ENCODE measurements at places on chromosomes 1 and 21.

DNA sequence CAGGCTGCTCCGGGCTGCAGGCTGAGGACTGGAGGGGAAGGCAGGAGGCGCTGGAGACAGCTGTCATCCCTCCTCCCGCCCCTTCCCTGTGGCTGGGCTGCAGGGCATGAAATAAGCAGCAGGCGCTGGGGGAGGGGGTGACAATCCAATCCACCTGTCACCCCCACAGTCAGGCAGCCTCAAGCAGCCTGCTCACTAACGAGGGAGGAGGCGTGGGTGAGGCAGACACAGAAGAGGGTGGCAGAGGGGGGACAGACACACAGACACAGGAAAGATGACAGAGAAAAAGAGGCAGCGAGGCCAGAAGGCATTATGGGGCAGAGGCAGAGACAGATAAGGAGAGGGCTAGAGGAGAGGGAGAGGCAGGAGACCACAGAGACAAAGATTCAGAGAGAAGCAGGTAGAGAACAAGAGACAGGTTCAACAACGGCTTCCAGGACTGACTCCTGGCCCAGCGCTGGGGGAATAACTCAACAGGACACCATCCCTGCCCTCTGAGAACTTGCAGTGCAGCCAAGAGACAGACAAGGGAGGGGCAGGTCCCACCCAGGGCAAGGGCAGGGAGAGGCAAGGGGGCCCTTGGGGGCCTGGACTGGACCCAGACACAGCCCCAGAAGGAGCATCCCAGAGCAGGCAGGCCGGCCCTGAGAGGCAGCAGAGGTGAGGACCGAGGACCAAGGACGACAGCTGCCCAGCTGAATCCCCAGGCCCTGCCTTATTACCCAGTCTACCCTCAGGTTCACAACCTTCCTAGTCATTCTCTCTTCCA, 11.2 kb downstream of the MEF2D start:
- peak; percentile 52 for DNase-seq

GRCh38 chr1:116113615-116114014, 2.4 kb downstream of the MAB21L3 start:
- DNase-seq, result no peak

- DNase-seq, result no peak
Observed at GRCh38 chr1:179124873-179125272, 43.0 kb downstream of the TOR3A start.

DNA sequence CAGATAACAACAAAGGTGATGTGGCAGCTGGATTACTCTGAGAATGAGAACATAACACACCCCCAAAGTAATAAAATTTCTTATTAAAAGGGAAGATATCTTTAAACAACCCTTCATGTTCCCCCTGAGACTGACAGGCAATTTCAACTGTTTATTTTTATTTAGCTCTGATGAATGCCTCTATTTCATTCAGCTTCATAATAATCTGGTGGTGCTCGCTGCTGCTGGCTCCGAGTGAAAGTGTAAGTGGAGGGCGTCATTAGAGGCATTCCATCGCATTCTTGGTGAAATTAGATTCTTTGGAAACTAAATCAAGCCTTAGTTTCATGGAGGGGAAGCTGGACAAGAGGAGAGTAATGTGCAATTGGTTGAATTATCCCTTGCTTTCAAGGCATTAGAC, 128.9 kb downstream of the GRIK1 start:
- no peak for DNase-seq

GRCh38 chr1:82578086-82578726, 777.5 kb downstream of the ADGRL2 start:
- no peak for DNase-seq

- no peak for DNase-seq
Observed at GRCh38 chr1:247387565-247387964, 28.4 kb upstream of the NLRP3 start.

DNA sequence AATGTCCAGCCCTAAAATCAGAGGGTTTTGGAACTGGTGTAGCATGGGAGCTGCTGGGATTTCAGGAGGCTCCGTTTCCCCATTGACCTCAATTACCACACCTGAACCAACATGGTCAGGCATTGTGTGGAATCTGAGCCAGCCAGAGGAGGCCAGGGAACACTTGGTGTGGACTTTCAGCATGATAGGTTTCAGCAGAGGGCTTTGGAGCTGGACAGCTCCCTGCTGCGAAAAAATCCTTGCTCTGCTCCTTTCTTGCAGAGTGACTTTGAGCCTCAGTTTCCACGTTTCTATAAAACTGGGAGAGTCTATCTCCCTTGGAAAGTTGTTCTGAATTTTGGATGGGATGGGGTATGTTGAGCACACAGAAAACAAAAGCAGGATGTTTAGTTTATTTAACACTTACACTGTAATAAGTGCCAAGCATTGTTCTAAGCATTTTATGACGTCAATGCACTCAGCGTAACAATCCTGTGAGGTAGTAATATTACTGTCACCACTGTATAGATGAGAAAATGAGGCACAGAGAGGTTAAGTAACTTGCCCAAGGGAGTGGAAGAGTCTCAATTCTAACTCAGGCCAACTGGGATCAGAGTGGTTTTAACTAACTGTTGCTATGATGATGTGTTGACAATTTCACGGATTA, 168.0 kb downstream of the GRIK3 start:
- no peak for DNase-seq

DNA sequence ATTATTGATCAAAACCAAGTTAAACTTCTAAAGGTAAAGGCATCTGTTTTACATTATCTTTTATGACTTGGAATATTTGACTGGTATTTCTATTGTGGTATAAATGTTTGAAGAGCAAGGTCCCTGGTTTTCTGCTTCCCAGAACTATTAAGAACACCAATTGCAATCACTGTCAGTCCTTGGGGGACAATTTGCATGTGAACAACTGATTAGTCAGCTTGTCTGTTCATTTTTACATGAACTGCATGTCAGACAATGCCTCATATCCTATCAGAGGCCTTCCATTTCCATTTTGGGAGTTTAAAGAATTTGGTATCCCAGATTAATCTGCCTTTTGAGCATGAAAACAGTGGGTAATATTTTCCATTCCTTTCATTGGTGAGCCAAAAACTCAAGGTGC, 654.9 kb upstream of the USP24 start:
- DNase-seq, result no peak

- no peak for DNase-seq
Observed at GRCh38 chr1:175341631-175342429, 149.3 kb upstream of the KIAA0040 start.

- no peak for DNase-seq
Observed at GRCh38 chr1:88813471-88813870, 77.9 kb downstream of the GTF2B start.

- no peak for DNase-seq
Observed at GRCh38 chr1:24621121-24621520, 22.0 kb upstream of the SRRM1 start.

DNA sequence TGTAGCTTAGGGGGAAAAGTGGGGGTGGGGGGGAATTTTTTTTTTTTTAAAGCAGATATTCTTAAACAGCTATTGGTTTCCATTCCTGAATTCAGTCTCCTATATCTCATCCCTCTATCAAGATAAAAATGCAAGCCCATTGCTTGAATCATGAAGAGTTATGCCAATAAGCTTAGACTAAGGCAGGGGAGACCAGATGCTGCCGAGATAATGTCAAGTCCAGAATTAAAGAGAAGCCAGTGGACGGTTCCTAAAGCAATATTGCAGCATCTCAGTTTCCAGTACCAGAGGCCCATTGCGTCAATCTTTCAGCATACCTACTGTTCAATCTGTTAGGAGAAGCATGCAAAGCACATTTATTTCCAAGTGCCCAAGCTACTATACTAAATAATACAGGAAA, 309.4 kb downstream of the BARHL2 start:
- DNase-seq, result no peak

- DNase-seq, result no peak
Observed at GRCh38 chr1:38569932-38570656, 289.5 kb downstream of the RRAGC start.

DNA sequence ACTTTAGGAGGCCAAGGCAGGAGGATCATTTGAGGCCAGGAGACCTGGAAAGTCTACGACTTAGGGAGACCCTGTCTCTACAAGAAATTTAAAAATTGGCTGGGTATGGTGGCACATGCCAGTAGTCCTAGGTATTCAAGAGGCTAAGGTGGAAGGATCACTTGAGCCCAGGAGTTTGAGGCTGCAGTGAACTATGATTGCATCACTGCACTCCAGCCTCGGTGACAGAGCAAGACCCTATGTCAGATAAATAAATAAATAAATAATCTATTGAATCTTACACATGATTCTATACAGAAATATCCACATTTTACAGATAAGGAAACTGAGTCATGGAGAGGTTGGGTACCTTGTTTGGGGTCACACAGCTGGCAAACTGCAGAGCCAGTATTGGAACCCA, 89.1 kb downstream of the MAN1C1 start:
- DNase-seq, result no peak

GRCh38 chr1:225896937-225897549, 8.1 kb upstream of the LEFTY1 start:
- DNase-seq, result peak; percentile 62

DNA sequence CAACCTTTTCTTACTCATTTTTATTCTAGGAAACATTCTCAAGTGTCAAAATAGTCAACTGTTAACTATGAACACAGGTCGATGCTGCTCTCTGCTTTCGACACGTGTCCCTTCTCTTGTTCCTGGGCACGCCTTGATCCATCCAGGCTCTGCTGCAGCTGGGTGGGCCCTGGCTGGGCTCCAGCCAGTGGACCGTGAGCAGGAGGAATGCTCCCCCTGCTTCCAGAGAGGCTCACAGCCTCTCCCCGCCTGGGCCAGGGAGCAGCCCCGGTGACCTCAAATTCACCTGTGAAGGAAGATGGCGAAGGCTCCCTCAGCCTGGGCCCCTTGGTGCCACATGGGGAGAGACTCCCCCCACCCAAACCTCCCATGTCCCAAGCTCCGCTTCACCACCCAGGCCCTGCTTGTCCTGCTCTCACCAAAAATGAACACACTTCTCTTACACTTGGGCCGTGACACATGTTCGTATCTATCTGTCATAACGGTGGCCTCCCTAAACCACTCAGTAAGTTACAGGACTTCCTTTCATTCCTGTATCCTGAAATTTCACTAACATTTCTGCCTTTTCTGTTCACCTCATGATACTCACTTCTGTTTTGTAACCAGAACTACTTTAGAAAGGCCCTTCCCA, 24.6 kb upstream of the ADARB1 start:
- no peak for DNase-seq

- no peak for DNase-seq
Observed at GRCh38 chr1:234875328-234875952, 253.2 kb downstream of the TOMM20 start.

DNA sequence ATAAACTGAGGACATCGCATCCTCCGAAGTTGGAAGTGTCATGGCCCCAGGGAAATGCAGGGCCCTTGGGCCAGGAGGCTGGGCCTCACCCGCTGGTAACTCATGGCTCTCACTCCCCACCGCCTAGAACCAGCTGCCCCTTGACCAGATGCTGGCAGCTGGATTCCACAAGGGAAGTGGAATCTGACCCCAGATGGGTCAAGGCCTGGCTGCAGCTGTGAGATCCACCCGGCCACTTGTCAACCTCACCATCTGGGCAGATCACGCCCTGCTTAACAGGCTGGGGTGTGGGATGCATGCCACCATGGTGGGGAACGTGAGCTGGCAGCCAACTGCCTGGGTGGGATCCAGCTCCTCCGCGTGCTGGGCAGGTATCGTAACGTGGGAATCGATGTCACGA, 25.5 kb downstream of the KCNAB2 start:
- DNase-seq, result no peak

DNA sequence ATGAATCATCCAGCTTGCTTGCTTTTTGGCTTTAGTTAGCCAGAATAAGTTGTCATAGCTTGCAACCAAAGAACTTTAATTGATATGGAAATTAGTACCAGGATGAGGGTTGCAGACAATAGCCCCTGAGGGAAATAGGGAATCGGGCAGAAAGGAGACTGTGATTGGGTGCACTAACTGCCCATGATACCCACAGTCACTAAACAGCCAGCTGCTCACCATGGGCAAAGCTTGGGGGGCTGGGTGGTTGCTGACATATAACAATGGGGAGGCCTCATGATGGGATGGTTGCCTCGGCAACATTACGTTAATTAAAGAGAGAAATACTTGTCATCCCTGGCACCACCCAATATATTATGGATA, 17.8 kb upstream of the PLA2G2E start:
- no peak for DNase-seq

DNA sequence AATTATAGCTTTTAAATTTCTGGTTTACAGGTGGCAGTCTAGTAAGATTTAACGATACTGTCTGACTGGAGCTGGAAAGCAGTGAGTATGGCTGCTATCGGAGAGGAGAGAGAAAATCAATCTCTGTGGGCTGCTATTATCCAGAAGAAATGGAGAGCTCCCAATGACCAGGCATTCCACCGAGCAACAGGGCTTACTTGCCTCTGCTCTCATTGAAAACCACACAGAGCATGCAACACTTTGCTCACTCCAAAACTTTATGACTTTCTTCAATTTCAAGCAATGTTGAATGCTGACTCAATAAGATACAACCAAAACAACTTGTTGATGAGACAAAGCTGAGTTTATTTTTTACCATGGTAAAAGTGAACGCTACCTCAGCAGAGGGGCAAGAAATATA, 337.0 kb upstream of the NCAM2 start:
- no peak for DNase-seq

DNA sequence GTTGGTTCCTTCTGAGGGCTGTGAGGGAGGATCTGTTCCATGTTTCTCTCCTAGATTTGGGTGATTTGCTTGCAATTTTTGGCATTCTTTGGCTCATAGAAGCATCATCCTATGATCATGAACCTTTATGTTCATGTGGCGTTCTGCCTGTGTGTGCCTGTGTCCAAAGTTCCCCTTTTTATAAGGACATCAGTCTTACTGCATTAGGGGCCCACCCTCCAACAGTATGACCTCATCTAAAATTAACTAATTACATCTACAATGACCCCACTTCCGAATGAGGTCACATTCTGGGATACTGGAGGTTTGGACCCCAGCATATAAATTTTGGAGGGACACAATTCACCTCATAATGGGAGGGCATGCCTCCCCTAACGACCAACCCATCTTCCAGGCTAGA, 12.8 kb upstream of the CAMK1G start:
- no peak for DNase-seq

DNA sequence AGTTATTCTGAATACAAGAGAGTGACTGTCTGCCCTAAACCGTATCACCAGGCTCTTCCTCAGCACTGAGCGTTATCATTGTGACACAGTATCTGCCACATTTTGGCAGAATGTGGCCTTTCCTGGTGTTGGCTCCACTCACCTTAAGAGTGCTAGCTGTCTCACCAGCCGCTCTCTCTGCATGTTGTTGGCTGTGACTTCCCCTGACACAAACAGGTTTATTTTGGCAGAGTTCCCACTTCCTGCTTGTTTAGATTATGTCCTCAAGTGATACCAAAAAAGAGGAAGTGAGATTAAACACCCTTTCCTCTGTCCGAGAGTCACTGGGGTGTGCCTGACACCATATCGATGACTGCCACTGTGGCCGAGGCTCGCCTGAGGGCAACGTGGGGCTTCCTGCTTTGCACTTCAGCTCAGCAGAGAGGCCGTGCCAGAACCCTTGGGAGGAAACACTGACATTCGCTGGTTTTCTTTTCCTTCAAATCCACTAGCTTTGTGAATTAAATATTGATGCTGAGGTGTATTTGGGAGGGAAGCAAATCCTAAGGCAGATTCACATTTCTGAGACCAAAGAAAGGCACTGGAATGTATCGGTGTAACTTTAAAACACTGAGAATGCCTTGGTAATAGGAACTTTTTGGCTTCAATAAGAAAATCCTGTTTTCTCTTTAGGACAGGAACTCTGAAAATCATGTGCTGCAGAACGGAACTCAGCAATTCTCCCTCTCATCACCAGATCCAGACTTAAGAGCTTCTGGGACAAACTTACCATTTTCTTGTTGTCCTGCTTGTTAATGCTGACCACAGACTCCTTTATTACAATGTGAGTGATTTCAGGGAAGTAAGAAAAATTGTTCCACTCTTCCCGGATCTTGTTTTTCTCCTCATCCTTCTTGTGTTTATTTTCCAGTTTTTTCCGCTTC, 102.1 kb downstream of the JAK1 start:
- DNase-seq, result peak; percentile 8
